GOT3 (cell line): ENCODE measurements at places on chromosomes 16 and 17.

DNA sequence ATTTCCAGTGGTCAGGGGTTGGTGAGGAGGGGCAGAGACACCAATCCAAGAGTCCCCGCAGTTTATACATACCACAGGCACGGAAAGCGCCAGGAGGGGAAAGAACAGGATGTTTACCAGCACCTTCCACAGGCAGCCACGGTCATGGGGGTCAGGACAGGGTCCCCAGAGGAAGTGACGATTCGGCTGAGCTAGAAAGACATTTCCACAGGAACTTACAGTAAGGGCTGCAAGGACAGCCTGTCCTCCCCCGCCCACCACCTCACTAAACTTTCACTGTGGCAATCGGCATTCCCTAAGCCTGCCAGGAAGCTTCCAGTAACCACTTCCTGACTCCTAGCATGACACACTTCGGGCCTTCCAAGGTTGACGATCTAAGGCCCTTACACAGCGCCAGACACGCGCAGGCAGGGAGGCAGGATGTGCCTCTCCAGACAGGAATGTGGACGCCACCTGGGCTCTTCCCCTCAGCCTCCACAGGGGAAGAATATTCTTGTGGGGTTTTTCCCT, 1.2 kb upstream of the MT2A start:
- DNase-seq: peak; percentile 60

- no peak for DNase-seq
Measured at GRCh38 chr16:2824626-2825025, 5.5 kb upstream of the ZG16B start.

- no peak for DNase-seq
Measured at GRCh38 chr17:20960871-20961270, 81.9 kb downstream of the USP22 start.

DNA sequence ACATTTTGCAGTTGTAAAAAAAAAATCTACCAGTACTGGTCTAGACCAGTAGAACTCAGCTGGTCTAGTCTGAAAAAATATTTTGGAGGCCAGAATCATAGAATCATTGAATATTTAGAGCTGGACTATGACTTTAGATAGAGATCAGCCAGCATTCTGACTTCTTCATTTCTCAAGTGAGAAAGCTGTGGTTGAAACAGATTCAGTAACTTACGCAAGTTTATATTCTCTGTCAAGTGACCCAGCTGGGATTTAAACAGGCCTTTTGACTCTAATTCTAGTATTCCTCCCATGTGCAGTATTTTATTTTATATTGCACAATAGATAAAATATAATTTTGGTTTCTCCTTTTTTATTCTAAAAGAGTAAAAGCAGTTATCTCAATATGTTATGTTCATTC, 4.9 kb downstream of the TNRC6A start:
- DNase-seq: no peak

- DNase-seq: no peak
Measured at GRCh38 chr16:58109330-58109729, 19.9 kb downstream of the CFAP20 start.

DNA sequence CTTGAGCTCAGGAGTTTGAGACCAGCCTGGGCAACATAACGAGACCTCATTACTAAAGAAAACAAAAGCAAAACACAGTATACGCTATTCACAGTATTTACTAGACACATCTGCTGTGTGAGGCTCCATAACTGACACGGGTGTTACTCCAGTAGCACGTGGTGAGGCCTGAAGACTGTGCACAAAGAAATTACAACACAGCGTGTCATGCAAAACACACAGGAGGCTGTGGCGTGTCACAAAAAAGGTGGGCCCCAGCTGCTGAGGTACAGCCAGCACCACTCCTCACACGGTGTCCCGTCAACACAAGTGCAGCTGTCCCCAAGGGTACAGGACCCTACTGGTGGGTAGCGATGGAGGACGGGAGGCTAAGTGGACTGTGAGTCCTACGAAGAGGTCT, 2.7 kb downstream of the CYBC1 start:
- DNase-seq: no peak

- DNase-seq: no peak
Measured at GRCh38 chr16:52549011-52549692, 2.2 kb upstream of the TOX3 start.

DNA sequence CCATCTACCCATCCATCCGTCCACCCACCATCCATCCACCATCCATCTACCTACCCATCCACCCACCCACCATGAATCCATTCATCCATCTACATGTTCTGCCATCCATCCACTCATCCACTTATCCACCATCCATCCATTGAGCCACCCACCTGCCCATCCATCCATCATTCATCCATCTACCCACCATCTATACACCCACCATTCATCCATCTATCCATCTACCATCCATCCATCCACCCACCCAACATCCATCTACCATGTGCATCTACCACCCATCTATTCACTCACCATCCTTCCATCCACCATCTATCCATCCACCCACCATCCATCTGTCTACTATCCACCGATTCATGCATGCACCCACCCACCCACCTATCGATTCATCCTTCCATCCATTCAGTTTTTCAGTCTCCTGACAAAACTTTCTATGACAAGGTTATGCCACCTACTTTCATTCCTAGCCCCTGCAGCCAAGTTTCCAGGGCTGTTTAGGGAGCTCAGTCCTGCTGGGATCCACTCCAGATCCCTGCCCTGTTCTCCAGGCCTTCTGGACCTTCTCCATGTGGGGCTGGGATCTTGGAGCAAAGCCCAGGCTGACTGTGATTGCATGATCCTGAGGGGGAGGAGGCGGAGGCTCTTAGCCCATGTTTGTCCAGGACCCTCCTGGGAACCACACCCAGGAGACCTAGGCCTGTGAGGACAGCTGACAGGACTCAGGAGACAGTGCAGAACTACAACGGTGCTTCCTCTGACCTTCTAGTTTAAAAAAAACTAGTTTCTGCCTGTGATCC, 27.4 kb downstream of the BCO1 start:
- DNase-seq: no peak

DNA sequence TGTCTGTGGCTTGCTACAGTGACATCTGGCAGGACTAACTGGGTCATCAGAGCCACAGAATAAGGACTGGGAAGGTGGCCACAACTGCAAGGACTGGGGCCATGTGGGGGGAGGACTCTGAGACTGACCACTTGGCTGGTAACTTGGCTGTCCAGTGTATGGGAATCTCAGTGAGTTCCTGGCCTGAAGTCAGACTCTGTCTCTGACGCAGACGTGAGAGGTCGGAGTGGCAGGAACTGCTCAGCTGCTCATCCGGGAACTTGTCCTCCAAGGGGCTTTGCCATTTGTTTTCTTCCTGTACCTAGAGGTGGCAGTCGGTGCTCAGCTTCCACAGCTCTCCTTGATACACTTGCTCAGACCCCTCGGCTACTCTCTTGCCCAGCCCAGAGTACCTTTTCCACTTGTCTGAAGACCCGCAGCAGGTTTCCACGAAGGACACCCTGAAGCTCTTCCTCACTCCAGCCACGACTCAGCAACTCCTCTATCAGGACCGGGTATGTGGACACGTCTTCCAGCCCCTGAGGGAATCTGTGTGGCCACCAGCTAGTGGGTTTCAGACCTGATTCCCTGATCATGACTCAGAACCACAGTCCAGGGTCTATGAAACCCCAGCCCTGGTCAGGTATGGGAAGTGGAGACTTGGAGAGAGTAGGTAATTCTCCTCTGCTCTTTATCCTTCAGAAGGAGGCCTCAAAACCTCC, 7.3 kb upstream of the DPEP3 start:
- no peak for DNase-seq

DNA sequence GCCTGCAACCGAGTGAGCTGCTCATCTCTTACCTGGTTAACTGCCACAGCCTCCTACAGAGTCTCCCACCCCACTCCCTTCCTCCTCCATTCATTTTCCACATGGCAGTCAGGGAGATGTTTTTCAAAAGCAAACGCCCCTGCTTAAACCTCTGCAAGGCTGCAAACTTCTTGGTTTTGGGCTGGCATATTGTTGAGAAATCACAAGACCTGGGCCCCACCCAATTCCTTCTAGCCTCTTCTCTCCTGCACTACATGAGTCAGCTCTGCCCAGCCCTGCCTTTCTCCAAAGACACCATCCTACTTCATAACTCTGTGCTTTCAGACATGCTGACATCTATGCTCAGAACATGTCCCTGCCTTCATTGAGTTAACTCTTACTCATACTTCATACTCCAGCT, 136.1 kb downstream of the SPACA3 start:
- DNase-seq: no peak

- DNase-seq: no peak
Measured at GRCh38 chr16:89847940-89848297, 19.6 kb downstream of the SPIRE2 start.
